OCI-LY7 (cell line): ENCODE measurements at places on chromosomes 13 and 19. TPM values are rescaled to one million over a fixed set of nuclear protein-coding genes. Genes with fewer than 3 reads are reported as not detected.

DNA sequence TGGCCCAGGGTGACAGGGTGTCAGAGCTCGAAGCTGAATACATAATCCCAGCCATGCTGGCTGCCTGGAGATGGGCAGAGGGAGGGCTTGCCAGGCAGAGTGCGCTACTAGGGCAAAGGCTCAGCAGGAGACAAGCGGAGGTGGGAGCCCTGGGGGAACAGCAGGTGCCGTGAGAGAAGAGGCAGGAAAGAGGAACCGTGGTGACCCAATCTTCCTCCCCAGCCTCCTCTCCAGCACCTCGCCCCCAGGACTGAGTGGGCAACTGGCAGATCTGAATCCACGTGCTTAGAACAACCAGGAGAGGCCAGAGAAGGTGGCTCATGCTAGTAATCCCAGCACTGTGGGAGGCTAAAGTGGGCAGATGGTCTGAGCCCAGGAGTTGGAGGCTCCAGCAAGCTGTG lies 11.0 kb upstream of the CCL25 start:
- no peak for DNase-seq

DNA sequence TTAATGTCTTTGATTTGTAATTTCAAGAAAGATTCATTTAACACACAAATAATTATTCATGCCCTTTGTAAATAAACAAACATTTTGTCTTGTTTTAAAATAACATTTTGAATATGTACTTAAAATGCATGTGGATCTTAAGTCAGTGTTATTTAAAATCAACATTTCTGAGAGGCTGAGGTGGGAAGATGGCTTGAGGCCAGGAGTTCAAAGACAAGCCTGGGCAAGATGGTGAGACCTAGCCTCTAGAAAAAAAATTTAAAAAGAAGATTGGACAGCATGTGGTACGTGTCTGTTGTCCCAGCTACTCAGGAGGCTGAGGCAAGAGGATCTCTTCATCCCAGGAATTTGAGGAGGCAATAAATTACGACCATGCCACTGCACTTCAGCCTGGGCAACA lies 1268.2 kb downstream of the SLITRK1 start:
- DNase-seq = no peak

GRCh38 chr19:14112809-14113385 lies 4.7 kb downstream of the PRKACA start:
- no peak for DNase-seq

GRCh38 chr13:26568132-26568815 lies 10.8 kb downstream of the WASF3 start:
- DNase-seq = no peak

DNA sequence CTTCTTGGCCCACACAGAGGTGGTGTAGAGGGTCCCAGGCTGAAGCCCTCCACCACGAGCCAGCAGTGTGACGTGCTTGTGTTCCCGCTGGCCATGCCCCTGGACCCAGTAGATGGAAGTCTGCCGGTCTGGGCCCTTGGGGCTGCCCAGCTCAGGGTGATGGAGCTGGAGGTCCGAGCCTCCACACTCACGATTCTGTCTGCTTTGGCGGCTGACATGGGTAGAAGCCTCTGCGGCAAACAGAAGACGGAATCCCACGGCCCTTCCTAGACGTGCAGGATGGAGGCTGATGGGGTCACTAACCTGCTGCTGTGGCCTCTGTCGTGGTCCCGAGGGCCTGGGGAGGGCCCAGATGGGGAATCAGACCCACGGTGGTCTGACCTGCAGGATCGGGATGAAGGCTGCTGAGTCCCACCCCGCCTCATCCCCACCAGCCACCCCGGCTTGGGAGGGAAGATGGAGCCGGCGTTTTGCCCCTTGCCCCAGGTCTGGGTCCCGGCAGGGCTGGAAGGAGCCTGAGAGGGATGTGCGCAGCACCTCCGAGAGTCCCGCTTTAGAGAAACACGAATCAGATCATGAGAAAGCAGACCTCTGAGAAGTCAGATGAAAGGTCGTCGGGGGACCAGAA lies 4.4 kb downstream of the TMEM86B start:
- DNase-seq = no peak

DNA sequence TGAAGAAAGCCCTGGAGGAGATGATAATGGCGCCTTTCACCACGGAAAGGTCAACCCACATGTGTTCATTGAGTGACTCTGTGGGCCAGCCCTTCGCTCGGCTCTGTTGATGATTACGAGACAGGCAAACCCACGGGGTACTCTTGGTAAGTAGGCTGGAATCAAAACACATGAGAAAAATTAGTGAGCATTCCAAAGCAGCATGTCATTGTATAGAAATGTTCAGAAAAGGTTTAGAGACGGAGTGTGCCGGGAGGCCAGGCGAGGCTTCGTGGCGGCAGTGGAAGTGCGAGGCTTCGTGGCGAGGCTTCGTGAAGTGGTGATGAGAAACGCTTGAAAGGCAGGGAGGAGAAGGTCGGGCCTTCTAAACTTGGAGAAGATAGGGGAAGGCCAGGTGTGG lies 144.3 kb downstream of the ZNF536 start:
- no peak for DNase-seq

- DNase-seq = peak; percentile 93
Observed at GRCh38 chr19:49145573-49146407, 9.4 kb downstream of the HRC start.

DNA sequence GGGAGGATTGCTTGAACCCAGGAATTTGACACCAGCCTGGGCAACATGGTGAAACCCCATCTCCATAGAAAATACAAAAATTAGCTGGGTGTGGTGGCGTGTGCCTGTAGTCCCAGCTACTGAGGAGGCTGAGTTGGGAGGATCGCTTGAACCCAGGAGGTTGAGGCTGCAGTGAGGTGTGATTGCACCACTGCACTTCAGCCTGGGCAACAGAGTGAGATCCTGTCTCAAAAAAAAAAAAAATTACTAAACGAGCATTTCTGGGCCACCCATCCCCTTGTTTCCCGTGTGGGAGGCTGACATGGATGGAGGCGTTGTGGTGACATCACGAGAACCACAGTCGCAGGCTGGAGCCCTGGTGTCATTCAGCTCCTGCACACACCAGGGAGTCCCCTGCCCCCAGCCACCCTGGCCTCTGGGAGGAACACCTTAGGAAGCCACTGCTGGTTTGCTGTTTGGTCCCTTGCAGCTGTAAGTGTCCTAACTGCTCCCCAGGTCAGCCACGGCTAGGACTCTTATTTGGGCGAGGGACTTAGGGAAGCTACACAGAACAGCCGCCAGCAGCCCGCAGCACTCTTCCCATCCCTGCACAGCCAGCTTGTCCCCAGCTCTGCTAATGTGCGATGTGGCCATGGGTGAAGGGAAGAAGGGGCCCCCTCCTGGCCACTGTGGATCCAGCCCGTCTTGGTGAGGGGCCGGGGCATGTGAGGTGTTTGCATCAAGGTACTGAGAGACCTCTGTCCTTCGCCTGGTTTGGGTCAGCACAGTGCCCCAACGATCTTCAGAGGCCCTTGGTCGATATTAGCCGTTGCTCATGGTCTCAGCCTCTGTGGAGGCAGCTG lies 12.7 kb downstream of the NKPD1 start:
- no peak for DNase-seq

- no peak for DNase-seq
Observed at GRCh38 chr13:38630780-38631179, 56.1 kb upstream of the FREM2 start.

- DNase-seq = no peak
Observed at GRCh38 chr19:5655412-5655811, 24.9 kb downstream of the MICOS13 start.

DNA sequence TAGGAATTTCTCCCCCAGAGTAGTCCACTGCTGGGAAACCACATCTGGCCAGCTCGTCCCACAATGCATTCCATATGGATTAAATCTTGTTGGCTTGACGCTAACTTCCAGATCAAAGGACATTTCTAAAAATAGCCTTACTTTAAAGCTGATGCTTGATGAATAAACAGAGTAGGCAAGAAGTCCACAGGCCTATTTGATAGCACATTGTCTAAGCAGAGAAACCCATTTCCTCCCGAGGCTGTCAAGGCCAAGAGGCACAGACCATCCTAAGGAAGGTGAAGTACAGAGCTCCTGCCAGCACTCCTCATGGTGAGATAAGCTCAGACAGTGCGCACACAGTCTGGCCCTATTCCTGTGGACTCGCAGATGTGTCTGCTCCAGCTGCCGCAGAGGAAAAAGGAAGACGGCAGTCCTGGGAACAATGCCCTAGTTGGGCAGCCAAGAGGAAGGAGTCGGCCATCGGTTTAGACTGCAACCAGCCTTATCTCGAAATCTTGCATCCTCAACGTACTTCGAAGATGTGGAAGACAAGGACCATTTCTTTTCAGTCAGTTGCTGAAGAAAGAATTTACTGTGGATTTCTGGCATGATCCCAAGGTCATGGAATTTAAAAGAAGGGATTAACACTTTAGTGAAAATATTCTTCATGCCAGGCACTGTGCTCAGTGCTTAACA lies 156.8 kb downstream of the RGCC start:
- DNase-seq = no peak

DNA sequence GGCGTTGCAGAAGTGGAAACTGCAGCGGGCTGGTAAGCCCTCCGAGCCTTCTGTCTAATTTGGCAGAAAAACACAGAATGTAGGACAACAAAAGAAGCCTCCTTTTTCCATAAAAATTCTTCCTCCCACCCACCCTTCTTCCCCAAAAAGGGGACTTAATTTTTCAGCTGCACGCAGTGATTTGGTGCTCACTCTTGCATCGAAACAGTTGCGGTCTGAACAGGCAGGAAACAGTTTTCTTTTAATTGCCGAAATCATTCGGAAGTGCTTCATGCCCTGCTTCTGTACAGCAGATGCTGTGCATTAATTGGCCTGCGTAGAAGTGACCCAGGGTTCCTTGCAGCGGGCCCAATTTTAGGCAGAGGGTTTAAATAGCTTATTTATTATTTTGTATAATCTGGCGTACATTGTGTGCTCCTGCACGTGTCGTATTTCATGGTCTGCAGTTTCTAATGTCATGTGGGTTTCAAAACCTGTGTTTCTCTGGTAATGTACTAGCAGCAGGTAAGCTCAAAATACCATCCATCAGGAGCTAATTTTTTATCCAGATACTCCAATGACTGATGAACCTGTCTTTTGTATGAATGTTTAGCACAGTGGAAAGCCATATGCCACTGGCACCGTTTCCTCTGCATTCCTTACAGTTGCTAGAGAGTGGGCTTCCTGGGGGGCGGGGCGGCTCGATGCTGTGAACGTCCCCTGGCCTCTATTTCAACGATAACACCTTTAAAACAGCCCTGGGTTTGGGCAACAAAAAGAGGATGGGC lies 66.6 kb downstream of the GGACT start:
- DNase-seq = no peak

DNA sequence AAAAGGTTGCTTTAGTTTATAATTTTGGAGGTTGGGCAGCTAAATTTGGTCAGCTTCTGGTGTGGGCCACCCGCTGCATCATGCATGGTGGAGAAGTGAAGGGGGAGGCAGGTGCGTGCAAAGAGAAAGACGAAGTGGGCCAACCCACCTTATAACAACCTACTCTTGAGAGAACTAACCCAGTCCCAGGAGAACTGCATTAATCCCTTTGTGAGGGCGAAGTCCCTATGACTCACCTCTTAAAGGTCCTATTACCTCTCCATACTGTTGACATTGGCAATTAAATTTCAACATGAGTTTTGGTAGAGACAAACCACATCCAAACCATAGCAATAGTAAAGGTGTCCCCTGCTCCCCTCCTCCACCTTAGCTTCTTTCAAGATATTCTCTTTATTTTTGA lies 7.7 kb upstream of the FGF9 start:
- DNase-seq = no peak

GRCh38 chr13:96673825-96674224 lies 320.5 kb downstream of the OXGR1 start:
- DNase-seq = no peak

DNA sequence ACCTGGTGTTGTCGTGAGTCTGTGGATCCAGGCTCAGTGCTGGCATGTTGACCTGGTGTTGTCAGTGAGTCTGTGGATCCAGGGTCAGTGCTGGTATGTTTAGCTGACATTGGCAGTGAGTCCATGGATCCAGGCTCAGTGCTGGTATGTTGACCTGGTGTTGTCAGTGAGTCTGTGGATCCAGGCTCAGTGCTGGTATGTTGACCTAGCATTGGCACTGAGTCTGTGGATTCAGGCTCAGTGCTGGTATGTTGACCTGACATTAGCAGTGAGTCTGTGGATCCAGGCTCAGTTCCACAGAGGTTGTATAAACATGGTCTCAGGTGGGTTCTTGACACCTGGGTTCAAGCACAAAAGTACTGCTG lies 16.8 kb upstream of the PDCD2L start:
- DNase-seq = no peak

DNA sequence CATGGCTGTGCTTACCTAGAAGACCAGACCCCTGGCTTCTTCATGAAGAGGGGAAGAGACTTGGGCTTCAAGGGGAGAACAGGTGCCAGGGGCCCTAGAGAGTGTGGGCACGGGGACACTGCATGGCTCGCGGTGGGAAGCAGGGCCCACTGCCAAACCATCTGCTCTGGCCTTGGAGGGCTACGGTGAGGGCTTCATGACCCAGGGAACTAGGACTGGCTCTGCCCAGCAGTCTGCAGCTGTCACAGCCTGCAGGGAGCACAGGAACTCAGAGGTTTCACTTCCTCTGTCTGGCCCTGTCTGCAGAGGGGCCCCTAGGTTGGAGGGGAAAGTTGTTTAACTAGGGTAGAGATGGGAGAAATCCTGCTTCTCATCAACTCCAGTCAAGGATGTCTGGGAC lies 4.3 kb downstream of the ERCC1 start:
- DNase-seq = peak; percentile 89

DNA sequence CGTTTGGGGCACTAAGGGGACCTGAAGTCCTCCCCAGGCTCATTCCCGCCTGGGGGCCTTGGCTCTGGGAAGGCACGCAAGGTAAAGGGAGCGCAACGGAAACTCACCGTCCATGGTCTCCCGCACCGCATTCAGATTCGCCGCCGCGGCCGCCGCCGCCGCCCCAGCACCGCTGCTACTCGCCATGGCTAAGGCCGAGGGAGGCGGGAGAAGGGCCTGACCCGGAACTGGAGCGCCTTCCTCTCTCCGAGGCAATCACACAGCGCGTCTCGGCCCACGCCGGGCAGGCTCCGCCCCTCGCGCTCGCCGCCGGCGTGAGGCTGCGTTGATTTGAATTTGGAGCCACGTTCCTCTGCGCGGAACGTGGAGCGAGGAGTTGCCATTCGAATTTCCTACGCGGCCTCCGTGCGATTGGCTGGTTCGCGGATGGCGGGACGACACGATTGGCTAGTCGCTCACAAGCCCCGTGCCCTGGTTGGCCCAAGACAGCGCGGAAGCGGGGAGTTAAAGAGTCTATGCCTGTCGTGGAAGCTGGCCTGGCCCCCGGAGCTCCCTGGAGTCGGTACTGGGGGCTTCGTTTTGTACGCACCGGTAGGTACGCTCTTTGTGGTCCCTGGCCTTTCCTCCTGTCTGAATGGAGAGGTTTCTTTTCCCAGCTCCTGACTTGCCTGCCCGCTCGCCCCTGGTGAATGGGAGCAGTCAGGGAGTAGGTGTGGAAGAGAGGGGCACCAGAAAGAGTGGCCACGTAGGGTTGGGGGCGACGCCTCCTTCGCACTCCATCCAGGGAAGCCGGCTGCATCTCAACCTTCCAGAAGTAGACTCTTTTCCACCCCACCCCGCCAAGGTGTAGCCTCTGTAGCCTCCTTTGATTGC lies at the start of the genes BORA and MZT1:
BORA (plus strand) TSS at position 507 of the 873 bp plus-strand sequence. CDS start 1,018 bp downstream, outside the sequence.
MZT1 (minus strand) TSS at position 213 of the 873 bp plus-strand sequence; CDS start at position 186, 27 bp downstream.
- peak; percentile 97 for DNase-seq

- DNase-seq = peak; percentile 47
Observed at GRCh38 chr19:35294859-35295791, 3.2 kb downstream of the MAG start.

Gene TNNI3
- not detected in 2 replicates for total RNA-seq

Gene TEX26
- not detected in 2 replicates for total RNA-seq

Gene LIN7B
- total RNA-seq = 3.6 and 4.8 TPM in 2 replicates

Gene LILRB4
- 3.0 and 6.2 TPM in 2 replicates for total RNA-seq

Gene PALM
- 0.42 and 1.2 TPM in 2 replicates for total RNA-seq

Gene KCNN4
- total RNA-seq = 39.3 and 40.0 TPM in 2 replicates

Gene ELL
- total RNA-seq = 24.6 and 26.5 TPM in 2 replicates

Gene ZNF724
- total RNA-seq = 27.2 and 30.8 TPM in 2 replicates

Gene ZNF77
- 6.8 TPM in 2 replicates for total RNA-seq

Gene DHRS12
- 11.9 and 12.5 TPM in 2 replicates for total RNA-seq
